ENCODE measurements at places on chromosomes 7 and 10. TPM values are rescaled to one million over a fixed set of nuclear protein-coding genes. Genes with fewer than 3 reads are reported as not detected.

GRCh38 chr10:103660364-103661197 is 167.1 kb downstream of the NEURL1 start:
- no peak for DNase-seq

GRCh38 chr10:71971769-71972555 is 7.8 kb downstream of the CHST3 start:
- DNase-seq = no peak

GRCh38 chr10:69333205-69333604 is 54.9 kb downstream of the HK1 start:
- DNase-seq = peak; percentile 17

DNA sequence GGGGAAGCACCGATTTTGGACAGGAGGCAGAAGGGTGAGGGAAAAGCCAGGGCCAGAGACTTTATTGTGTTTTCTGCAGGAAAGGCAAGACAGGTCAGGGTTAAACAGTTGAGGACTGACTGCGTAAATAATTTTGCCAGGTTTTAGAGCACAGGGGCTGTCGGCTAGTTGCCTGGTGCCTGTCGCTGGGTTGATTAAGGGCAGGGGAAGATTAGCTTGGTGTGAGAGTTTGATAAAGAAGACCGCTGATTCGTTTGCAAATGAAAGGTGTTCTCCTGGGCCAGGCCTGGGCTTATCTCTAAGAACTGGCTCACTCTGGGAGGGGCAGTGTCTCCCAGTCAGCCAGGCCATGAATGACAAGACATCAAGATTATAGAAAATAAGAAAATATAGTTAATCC is 75.6 kb downstream of the SLC37A3 start:
- no peak for DNase-seq

DNA sequence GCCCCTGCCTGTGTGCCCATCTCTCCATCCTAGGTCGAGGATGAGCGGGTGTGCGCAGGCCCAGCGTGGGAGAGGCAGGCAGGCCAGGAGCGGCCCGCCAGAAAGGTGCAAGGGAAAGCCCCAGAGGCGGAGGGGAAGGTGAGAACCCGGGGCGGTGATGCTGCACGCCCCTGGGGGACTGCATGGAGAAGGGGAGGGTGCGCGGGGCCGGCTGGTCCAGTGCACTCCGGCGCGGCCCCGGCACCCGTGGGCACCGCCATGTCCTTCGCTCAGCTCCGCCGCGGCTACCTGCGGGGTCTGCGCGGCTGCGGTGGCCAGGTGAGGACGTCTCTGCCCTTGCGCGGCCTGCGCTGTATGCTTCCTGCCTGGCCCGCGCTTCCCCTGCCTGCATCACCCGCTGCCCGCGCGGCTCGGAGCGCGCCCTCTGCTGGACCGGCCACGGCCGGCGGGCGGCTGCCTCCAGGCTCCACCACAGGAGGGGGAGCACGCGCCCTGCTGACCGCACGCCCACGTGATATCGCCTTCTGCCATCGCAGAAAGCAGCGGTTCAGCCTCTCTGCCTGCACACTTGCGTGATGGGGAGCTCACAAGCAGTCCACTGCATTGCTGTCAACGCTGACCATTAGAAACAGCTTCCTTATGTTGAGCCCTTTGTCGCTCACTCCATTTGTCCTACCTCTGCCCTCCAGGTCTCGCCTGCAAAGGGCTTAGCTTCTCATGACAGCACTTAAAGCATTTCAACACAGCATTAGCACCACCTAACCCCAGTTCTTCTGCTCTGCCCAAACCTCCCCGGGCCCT is 73.9 kb downstream of the CXCL12 start:
- peak; percentile 91 for DNase-seq

GRCh38 chr7:90772410-90772809 is 176.3 kb downstream of the CDK14 start:
- no peak for DNase-seq

DNA sequence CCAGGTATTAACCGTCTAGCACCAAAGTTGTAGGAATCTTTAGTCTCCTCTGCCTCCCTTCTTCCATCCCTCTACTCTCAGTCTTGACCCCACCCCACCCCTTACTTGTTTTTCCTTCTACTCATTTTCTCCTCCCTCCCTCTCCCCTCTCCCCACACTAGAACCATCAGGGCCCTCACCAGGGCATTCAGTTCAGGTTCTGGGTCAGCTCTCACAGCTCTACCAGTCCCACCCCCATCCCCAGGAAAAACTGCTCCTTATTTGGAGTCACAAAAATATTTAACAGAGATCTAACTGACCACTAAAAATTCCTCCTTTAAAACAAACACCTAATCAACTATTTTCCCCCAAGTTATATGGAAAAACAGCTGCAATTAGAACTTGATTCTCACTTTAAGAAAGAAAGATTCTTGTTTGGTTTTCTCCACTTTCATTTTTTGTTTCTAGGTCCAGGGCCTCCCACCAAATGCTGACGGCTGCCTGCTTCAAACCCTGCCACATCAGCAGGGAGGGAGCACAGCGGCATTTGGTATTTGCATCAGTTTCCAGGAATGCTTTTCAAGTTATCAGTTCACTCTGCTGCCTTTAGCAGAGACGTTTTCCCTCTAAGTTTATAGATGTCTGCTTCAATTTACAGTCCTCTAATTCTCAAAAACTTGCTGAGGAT is 2.8 kb upstream of the COL1A2 start:
- peak; percentile 44 for DNase-seq

GRCh38 chr7:52857367-52857766 is 178.1 kb upstream of the POM121L12 start:
- DNase-seq = no peak

Gene GNAT3
- total RNA-seq = not detected

GRCh38 chr10:6406220-6407033 is 173.6 kb downstream of the PRKCQ start:
- no peak for DNase-seq

Gene AHCYL2
- 29.2 TPM for total RNA-seq

Gene SFMBT2
- total RNA-seq = 13.5 TPM

GRCh38 chr10:7457478-7458316 is 46.9 kb upstream of the SFMBT2 start:
- DNase-seq = no peak

GRCh38 chr10:98367604-98368451 is 47.2 kb downstream of the PYROXD2 start:
- DNase-seq = no peak

DNA sequence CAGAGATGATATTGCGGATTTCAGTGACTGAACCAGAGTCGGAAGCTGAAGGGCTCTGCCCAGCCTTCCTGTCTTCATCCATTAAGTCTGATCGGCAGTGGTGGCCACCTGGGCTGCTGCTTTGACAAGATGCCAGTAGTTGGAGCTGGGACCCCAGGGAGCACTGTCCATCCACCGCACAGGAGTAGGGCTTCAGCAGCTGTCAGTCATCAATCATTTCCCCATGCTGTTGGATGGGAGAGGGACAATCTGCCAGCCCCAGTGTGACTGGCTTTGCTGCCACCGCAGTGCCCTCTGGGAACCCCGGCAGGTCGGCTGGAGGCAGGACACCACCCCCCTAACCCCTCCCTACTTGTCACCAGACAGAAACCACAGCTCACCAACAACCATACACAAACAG is 23.0 kb upstream of the GPR146 start:
- DNase-seq = no peak

DNA sequence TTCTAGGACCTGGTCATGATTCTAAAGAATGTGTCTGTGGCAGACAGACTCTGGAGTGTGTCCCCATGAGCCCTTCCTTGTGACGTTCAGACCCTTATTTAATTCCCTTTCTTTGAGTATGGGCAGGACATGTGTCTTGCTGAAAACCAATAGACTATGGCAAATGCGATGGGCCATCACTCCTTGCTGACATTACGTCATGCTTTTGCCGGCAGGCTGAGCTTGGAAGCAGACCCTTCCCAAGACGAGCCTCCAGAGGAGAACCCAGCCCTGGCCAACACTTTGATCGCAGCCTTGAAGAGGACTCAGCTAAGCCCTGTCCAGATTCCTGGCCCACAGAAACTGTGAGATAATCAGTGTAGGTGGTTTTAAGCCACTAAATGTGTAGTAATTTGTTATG is 18.4 kb upstream of the TMEM236 start:
- DNase-seq = no peak

DNA sequence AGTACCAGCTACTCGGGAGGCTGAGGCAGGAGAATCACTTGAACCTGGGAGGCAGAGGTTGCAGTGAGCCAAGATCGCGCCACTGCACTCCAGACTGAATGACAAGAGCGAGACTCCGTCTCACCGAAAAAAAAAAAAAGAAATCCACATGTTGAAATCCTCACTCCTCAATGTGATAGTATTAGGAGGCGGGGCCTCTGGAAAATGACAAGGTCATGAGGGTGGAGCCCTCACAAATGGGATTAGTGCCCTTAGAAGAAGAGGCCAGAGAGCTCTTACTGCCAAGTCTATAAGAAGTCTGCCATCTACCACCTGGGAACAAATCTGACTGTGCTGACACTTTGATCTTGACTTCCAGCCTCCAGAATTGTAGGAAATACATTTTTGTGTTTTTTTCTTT is 10.6 kb downstream of the MMD2 start:
- no peak for DNase-seq

Gene SPDYE11
- total RNA-seq = not detected

Gene POLR2J2
- 33.5 TPM for total RNA-seq

GRCh38 chr7:5510426-5511045 is 86.9 kb upstream of the TNRC18 start:
- no peak for DNase-seq

Gene IL2RA
- total RNA-seq = 0.28 TPM

DNA sequence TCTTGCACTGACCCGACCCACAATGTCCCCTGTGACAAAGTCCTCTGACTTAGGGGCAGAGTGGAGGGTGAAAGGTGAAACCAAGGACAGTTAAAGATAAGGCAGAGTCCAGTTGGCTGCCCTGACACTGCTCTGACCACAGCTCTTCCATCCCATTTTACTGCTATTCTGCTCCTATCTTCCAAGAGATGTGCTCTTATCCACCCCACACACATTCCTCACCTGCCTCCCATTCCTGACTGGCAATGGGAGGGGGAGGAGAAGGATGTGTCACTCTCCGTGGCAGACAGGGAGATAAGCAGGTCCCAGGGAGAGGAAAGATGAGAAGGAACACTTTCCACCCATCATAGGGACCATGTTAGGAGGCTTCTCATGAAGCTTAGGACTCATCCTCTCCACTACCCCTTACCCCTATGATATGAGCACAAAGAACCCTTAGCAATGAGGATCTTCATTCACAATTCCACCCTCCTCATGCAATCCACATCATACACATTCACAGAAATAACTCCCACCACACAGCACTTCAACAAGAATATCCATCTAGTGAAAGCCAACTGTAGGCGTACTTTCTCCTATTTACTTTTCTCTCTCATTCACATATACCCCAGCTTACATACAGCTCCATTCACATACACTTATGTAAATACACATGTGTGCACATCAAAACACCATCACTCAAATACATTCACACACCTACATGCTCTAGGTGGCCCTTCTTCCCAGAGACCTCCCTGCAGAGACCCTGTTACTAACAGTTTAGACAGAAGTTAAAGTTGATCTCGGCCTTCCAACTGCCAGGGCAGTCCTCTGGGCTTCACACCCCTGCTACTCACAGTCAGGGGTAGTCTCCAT is 6.6 kb downstream of the SYNPO2L start:
- no peak for DNase-seq

GRCh38 chr10:33422471-33423153 is 88.1 kb upstream of the NRP1 start:
- DNase-seq = no peak

GRCh38 chr7:37047260-37047659 is 323.0 kb upstream of the AOAH start:
- no peak for DNase-seq

Gene MYPN
- not detected for total RNA-seq

Gene PDE6C
- not detected for total RNA-seq

GRCh38 chr7:148177972-148178371 is 412.6 kb upstream of the C7orf33 start:
- DNase-seq = no peak

Gene TNKS2
- total RNA-seq = 102 TPM

GRCh38 chr10:75651417-75651816 is 220.0 kb downstream of the LRMDA start:
- no peak for DNase-seq

Gene TMEM213
- total RNA-seq = not detected

DNA sequence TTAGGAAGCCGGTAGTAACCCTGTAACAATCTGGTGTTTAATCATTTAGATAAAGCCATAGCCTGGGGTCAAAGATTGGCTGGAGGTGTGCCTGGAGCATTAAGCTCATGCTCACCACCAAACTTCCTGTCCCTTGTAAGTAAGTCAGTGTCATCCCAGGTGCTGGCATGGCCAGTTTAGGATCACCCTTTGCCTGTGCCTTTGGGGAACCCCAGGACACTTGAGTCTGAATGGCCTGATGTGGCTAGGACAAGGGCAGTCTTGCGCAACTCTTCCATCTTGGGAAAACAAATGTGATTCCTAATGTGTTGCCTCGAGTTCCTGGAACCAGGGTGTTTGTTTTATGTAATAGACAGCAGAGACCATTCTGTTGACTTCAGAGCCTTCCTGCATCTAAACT is 154.8 kb downstream of the GRK5 start:
- DNase-seq = no peak

GRCh38 chr7:40475681-40475982 is 340.8 kb downstream of the SUGCT start:
- no peak for DNase-seq

DNA sequence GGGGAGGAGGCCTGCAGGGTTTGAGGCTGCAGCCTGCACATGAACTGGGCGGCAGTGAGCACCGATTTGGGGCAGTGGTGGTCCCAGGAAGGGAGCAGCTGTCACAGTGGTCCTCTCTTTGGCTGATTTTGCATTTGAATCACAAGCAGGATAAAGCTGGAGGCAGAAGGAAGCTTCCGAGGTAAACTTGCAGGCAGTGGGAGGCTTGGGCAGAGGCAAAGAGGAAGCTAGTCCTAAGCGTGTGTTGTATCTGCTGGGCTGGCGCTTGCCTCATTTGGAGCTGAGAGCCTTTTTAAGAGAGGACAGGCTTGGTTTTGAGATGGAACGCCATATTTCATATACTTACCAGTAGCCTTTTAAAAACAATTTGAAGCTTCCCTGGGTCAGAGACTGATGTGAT is 177.2 kb upstream of the PODXL start:
- no peak for DNase-seq

- DNase-seq = no peak
Measured at GRCh38 chr10:99682752-99683151, 23.4 kb downstream of the ENTPD7 start.

Gene GIMAP1
- 12.3 TPM for total RNA-seq

Gene HPSE2
- total RNA-seq = not detected

Gene ACBD7
- not detected for total RNA-seq

Gene HOXA5
- total RNA-seq = 14.8 TPM

- DNase-seq = no peak
Measured at GRCh38 chr7:18063149-18063901, 35.7 kb upstream of the PRPS1L1 start.

DNA sequence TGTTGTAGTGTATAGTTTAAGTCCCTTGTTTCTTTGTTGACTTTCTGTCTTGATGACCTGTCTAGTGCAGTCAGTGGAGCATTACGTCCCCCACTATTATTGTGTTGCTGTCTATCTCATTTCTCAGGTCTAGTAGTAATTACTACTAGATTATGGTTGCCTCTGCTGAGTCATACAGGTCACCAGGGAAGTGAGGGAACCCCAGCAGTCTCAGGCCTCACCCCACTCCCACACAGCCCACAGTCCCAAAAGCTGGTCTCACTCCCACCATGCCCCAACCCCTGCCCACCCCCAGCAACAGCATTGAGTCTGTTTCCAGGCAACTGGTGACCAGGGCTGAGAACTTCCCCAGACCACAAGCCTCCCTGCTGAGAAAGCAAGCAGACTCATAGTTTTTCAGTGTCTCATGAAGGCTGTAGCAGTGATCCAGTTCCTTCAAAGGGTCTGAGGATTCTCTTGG is 88.0 kb downstream of the PLXDC2 start:
- DNase-seq = no peak

GRCh38 chr7:27097686-27098577 is 2.1 kb upstream of the HOXA1 start:
- DNase-seq = no peak

GRCh38 chr10:60537697-60538096 is 148.0 kb upstream of the ANK3 start:
- DNase-seq = no peak

All from uterus (tissue), 4 donors.